ENCODE measurements at places on chromosomes 1 and 21.

- no peak for DNase-seq
Observed at GRCh38 chr1:46725736-46726108, 6.8 kb upstream of the EFCAB14 start.

- no peak for DNase-seq
Observed at GRCh38 chr1:219581344-219581743, 31.6 kb downstream of the ZC3H11B start.

- no peak for DNase-seq
Observed at GRCh38 chr1:95752515-95753381, 518.7 kb downstream of the RWDD3 start.

GRCh38 chr1:17554954-17555353 lies 15.5 kb downstream of the ARHGEF10L start:
- DNase-seq: no peak

GRCh38 chr1:101102426-101103156 lies 77.0 kb upstream of the DPH5 start:
- DNase-seq: no peak

DNA sequence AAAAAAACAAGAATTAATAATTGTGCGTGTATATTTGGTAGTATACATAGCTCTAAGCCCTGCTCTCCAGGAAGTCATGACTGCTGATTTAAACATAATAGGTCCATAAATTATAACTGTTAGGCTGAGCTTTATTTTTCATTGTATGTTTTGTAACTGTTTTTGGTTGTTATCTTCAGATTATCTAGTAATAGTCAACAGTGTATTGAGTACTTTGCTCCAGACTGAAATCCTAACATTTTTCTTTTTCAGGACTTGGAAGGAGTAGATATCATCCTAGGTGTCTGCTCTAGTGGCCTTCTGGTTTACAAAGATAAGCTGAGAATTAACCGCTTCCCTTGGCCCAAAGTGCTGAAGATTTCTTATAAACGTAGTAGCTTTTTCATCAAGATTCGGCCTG lies 90.9 kb downstream of the TMEM200B start:
- DNase-seq: no peak

DNA sequence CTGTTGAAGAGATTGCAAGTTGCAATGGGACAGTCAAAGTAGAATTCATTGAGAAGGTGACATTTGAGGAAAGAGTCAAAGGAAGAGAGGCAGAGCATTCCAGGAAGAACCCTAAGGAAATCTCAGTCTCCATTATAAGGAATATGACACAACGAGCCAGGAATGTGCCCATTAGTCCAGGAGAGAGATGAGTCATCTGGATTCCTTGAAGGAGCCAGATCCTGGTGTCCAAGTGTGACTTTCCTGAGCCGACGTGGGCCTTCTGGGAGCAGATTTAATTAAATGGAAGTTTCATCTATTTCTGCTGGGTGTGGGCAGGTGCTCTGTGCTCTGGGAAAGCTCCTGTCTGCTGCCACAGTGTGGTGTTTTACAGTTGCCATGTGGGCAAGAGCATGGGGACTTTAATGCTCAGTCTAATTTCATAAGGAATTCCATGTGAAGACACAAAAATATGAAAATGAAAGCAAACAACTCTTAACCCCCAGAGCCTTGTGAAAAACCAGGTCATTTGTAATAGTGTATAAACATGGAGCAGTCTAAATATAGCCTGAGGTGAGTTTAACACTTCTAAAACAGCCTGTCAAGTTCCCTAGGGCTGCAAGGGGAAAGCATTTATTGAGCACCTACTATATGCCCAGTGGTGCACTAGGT lies 111.4 kb upstream of the ARTN start:
- peak; percentile 85 for DNase-seq

- DNase-seq: no peak
Observed at GRCh38 chr1:16038620-16038912, 5.0 kb upstream of the CLCNKB start.

GRCh38 chr1:168626326-168626725 lies 49.9 kb downstream of the XCL1 start:
- DNase-seq: no peak

DNA sequence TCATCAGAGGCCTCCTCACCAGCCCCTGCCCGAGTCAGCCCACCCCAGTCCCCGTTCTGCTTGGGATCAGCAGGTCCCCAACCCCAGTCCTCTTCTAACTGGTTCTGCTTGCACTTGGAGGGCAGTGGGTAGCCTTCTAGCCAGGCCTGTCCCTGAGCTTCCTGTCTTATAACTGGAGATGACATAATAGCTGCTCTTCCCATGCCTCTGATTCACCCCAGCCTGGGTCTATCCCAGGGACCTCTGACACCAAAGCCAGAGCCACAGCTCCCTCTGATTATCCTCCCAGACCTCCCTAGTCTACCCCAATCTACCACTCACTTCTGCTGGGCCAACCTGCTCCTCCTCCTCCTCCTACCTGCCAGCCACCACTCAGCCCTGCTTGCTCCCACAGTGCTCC lies 31.4 kb downstream of the IQGAP3 start:
- no peak for DNase-seq

DNA sequence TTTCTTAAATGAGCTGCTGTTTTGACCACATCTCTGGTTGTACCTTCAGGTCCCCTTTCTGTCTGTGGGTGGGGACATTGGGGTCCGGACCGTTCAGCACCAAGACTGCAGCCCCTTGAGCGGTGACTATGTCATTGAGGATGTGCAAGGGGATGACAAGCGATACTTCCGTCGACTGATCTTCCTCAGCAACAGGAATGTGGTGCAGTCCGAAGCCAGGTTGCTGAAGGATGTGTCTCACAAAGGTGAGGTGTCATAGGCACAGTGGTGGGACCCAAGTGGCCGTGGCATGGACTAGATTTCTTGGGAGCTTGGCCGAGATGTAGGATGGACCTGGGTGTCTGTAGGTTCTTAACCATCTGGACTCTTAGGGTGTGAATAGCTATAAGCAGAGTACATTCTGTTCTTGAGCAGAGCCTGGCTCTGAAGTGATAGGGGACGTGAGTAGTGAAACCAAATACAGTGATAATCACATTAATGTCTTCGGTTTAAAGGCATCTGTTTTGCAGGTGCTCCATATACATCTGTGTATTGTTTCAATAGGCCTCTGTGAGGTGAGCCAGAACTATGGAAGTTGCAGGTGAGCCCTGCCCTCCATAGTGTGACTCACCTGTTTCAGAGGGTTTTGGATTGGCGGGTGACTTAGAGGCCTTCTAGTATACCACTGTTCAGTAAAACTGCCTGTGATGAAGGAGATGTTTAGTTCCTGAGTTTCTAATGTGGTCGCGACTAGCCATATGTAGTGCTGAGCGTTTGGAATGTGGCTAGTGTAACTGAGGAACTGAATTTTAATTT lies 6.4 kb downstream of the METTL13 start:
- DNase-seq: no peak

- DNase-seq: no peak
Observed at GRCh38 chr1:182163821-182164223, 102.3 kb upstream of the ZNF648 start.

DNA sequence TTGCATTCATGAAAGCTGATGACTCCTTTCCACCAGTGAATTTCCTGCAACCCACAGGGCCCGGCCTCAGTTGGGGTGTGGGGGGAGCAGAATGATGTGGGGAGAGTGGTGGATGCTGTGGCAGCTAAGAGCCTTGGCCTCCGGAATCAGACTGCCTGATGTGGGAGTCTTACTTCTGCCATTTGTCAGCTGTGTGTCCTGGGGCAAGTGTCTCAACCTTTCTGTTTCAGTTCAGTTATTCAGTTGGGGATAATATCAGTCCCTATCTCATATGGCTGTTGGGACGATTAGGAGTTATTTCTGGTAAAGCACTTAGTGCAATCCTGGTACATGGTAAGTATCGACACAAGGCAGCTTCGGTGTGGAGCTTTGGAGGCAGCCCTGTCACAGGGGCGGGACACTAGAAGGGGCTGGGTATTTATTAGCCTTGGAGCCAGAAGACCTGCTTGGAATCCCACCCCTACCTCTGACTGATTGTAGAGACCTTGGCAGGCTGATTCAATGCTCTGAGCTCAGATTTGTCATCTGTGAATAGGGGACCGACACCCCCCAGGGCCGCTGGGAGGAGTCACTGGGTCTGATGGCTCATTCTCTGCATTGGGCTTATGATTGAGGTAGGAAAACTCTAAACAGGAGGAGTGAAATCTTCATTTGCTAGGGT lies 19.6 kb downstream of the ARHGEF10L start:
- no peak for DNase-seq

DNA sequence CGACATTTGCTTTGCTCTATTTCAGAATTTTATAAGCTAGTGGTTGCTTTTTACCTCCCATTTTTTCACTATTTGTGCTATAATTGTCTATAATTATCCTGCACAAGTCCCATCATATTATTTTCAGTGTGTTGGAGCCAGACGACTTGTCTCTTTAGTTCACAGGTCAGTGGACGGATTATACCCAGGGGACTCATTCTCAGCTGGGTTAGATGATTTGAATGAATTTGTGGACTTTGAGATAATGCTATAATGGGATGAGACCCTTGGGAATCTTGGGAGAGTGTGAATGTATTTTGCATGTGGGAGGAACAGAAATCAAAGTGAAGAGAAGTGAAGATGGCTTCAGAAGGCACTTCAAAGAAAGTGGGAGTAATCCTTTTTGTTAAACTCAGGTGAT lies 31.5 kb upstream of the KCNK1 start:
- no peak for DNase-seq

DNA sequence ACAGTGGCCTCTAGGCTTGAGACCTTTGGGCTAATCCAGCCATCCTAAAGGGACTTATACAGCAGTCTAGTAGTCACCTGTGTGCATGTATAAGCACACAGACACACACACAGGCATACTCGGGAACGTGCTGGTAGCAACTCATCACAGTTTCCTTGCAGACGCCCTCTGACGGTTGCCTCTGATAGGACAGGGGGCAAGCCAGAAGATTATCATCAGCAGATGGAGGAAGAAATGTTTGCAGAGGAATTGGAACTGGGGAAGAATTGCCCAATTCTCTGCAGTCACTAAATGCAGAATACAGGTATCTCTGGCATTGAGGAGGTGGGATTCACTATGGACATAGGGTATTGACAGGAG lies 222.2 kb downstream of the C1orf94 start:
- DNase-seq: no peak

GRCh38 chr1:29677028-29678024 lies 441.0 kb downstream of the PTPRU start:
- DNase-seq: no peak

DNA sequence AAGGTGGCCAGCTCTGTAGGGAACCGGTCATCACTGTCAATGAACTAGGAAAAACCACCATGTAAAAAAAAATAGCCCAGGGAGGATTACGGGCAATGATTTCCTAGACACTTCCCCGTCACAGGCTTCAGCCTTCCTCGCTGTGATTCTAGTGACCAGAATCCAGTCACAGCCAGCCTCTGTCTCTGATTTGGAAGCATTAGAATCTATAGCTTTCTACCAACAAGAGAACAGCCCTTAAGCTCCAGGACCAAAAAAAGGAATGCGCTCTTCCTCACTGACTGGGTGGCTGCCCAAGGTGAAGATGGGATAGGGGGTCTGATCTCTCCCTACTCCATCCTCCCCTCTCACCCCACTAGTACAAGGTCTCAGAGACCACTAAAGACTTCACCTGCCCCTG lies 67.2 kb downstream of the TEX35 start:
- no peak for DNase-seq

DNA sequence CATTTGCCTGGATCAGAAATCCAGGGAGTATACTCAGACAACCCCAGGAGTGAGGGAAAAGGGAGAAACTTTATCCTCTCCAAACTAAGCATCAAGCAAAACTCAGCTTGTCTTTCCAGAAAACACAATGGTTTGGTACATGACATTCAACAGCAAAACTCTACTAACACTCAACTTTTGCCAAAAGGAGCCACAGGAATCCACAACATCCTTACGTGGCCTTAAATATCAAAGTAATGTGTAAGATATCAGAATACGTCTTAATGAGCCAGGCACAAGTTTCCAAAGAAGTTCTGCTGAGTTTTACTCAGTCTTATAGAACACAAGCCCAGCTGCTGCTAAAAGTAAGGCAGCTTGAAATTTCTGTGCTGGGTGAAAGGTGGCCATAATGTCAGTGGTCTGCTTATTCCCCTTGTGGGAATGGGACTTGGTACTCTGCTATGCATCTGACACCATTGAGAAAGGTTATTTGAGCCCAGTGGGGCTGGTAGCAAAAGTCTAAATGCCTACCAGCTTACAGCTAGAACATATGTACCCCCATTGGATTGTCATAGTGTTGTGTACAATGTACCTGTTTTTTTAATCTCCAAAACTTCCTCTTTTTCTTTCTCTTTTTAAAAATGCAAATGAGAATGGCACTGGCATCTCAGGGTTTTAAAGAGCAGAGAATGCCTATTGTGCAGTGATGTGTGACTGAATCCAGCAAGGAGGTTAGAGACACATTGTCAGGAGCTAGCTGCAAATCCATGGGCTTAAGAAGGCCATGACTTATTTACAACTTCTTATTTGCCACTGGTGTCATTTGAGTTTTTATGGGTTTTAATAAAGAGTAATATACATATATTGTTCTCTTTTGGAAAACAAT lies 62.0 kb upstream of the ST6GALNAC3 start:
- DNase-seq: no peak

DNA sequence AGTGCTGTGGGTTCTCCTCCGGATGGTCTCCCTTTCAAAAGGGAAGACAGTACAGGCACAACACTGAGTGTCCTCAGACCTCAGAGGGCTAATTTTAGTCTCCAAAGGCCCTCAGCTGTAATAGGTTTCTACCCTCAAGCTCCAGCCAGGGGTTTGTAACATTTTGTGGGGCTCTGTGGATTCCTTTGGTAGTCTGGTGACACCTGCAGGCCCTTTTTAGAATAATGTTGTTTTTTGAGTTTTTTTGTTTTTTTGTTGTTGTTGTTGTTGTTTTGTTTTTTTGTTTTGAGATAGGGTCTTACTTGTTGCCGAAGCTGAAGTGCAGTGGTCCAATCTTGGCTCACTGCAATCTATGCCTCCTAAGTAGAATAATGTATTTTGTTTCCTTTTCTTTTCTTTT lies 15.0 kb upstream of the TMEM201 start:
- no peak for DNase-seq

DNA sequence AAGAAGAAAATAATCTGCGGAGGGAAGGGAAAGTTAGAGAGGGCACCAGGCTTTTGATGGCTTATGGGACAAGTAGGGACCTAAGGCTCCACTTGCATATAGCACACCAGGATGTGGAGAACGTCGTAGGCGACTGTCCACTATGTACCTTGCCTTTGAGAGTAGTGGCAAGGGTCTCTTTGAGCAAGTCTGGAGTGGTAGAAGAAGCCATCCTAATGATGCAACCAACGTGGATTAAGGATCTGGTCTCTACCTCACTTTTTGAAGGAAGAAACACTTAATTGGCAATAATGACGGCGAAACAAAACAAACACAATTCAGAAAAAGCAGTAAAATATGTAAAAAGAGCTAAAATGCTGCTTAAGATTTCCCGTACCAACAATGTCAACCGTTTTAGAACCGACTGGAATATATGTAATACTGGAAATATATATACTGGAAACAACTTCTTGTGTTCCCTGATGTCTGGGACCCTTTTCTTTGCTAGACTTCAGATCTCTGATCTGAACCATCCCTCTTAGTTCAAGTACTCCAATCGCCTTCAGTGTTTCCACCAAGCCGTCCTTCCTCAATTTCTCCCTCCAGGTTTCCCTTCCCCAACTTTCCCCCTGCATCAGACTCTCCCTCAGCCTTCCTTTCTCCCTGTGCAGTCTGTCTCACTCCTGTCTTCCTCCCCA lies 821 bp upstream of the KHDRBS1 start:
- DNase-seq: no peak
